ENCODE measurements at places on chromosomes 5 and 9.
A peak's percentile ranks its signal among the peaks of the same experiment; 100 is the strongest.

DNA sequence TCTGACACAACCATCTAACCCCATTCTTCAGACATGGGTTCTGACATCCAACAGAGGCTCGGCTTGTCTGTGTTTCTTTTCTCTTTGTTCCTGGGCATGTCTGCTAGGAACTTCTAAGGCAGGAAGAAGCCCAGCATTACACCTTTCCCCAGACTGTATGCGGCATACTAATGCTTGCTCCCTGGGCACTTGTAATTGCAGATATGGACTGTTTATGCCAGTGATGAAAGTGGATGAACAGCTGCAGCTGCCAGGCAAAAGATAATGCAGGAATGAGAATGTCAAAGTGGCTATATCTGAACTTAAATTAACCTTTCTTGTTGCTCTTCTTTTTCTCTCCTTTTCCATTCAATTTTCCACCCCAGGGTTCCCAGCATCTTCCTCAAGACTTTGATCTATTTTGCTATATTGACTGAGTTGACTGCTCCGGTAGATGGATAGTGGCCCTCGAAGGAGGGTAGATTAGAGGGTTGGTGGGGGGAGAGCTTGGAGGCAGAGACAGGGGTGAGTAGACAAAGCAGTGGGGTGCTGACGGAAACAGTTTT, 344.4 kb downstream of the MAN2A1 start:
- DNase-seq = no peak

GRCh38 chr5:134466241-134467069, 54.8 kb upstream of the CDKN2AIPNL start:
- DNase-seq = peak; percentile 84

GRCh38 chr9:20269620-20270019, 352.7 kb downstream of the MLLT3 start:
- no peak for DNase-seq

- DNase-seq = no peak
Measured at GRCh38 chr5:66551945-66552344, 44.2 kb upstream of the MAST4 start.

DNA sequence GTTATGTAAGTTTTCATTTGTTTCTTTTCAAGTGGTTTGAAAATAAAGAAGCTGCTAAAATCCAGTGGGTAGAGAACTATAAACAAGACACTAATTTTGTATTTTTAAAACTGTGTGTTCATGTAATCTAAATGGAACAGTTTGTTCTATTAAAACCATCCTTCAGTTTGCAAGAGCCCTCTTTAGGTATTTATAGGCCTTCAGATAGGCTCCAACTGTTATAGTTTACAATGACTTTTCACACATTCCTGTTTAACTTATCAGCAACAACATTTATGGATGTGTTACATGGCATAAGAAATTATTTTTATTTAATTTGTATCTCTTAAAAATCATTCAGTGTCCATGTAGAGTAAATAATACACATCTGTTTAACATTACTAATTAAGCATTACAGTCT, 126.7 kb upstream of the SLCO6A1 start:
- no peak for DNase-seq

DNA sequence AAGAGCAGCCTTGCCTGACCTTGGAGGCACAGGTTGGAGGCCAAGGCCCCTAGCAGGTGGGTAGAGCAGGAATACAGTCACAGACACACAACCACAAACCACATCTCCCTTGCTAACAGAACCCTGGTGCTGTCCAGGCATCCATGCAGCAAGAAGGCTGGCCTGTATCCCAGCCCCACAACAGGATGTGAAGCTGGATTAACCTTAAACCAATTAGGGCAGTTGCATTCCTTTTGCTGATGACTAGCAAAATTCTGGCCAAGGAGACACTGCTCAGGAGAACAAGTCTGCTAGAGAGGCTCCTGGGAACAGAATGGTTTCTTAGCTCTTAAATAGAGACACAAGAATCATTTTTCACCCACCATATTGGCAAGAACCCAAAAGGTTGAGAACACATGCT, 97.8 kb downstream of the C5orf15 start:
- peak; percentile 34 for DNase-seq

All from fibroblast of skin of scalp (primary cell).